ENCODE measurements at places on chromosomes 6 and 20.

DNA sequence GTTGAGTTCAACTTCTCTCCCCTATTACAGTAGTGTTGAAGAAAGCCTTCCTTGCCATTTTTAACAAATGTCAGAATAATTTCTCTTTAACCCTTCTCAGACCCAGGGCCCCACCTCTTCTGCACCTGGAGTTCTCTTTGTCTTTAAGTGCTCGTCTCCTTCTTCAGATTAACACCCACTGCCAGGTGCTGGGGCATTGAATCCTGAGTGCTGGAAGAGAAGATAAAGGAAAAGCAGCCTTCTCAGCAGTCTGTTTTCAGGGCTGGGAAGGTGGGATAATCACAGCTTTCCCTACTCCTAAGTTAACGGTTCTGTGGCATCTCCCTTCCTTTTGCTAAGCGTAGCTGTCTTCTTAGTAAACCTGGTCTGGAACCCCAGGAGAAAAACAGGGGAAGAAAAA, 114.6 kb upstream of the TAB2 start:
- DNase-seq = no peak

GRCh38 chr20:9955646-9956045, 79.1 kb upstream of the ANKEF1 start:
- no peak for DNase-seq

DNA sequence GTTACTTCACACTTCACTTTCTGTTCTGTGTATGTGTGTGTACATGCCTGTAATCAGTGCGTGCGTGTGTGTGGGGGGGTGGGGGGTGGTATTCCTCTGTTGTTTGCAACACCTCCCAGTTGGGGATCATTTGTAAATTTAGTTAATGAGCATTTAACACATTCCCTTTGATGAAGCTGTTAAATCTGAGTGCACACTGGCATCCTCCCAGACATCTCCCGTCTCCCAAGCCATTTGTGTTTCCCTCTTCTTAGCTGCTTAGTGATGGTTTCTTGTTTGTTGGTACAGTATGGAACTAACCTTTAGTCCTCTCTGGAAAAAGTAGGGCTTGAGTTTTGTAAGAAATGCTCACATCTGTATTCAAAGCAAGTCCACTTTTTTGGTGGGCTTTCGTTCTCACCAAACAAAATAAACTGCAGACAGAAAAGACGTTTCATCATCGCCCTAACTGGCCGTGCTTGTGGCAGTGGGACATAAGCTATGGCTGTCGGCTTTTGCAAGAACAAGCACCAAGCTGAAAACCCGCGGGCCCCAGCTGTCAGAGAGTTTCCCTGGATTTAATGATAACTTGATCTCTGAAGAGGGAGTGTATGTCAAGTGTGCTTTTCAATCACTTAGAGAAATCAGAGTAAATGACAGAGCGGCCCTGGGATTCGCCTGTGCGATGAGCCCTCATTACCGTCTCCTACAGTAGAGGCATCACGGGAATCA, 54.9 kb upstream of the SASH1 start:
- DNase-seq = no peak

GRCh38 chr6:41683273-41683522, 44.9 kb downstream of the MDFI start:
- DNase-seq = no peak

DNA sequence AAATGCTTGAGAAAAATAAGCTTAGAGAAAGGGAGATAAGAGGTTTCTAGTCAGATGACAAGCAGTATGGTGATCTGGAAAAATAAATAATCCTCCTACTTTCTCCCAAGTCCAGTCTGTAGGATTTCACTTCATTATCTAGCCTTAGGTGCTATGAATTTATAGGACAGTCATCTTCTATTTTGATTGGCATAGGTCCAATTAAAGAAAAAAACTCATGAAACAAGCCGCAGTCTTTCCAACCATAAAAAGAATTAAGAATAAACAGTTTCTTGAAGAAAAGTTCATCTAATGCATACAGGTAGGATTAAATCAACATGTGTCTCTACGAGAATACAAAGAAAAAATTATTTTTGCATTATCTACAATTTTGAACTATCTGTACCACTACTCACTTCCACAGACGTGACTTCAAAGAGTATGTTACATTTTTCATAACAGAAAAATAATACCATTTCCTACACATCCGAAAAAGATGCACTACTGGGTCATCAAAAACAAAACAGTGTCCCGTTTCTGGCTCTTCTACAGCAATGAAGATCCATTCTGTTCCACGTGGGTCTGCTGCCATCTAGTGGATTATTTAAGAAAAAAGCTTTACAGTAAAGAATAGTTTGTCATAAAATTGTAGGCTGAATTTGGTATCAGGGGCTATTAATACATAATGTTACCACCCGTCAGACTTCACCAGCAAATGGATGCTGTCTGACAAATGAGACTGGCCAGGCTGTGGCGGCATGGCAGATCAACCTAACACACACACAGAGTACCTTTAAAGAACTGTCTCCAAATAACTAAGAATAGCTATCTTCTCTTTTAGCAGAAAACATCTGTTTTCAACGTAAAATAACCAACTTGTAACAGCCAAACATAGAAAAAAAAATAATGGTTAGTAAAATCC, 28.9 kb downstream of the STX7 start:
- DNase-seq = peak; percentile 38

DNA sequence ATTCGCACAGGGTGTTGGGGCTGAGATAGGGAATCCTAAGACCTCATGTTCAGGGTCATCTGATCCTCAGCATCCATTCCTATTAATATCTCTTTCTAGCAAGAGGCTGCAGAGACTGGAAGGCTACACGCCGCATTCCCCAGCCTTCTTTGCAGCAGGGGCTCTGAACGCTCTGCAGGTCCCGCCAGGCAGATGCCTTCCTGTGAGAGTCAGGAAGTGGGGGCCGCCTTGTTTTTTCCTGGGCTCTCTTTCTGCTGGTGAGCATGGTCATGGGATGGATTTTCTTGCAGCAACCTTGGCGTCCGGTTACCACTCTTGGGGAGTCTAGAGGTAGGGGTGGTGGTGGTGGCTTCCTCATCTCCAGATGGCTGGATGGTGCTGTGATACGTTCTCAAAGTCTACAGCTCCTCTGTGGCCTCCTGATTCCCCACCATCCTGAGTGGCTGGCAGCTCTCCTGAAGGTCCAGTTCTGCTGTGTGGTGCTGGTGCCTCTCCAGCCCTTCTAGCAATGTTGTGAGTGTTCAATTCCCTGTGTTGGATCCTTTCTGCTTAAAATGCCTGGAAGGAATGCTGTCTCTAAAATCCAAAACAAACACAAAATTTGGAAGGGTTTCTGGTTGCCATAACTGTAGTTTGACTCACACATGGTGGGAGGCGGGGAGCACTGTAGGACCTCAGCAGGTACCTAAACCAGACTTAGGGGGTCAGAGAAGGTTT, 111.9 kb downstream of the CEBPB start:
- no peak for DNase-seq

DNA sequence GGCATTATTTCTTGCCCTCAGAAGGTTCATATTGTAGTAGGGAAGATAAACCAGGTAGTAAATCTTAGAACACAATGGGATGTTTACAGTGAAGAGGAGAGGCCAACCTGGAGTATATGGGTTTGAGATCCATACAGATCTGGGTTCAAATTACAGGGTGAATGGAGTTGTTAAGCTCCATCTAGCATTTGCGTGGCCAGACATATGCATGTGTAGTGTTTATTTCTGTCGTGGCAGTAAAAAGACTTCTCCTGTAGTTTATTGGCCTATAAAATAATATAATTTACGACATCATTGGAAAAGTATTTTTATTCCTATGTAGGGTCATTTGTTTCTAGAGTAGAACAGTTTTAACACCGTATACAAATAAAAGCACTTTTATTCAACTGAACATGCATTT, 25.2 kb upstream of the TULP4 start:
- no peak for DNase-seq

- DNase-seq = no peak
Measured at GRCh38 chr6:169216830-169217229, 36.8 kb downstream of the THBS2 start.

DNA sequence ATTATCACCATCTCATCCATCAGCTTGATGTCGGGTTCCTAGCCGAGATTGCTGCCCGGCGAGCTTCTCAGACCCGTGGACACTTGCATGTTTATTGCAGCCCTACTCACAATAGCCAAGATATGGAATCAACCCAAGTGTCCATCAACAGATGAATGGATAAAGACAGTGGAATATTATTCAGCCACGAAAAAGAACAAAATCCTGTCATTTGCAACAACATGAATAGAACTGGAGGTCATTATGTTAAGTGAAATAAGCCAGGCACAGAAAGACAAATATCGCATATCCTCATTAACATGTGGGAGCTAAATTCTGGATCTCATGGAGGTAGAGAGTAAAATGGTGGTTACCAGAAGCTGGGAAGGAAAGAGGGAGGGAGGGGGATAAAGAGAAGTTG, 49.1 kb upstream of the SLC2A12 start:
- DNase-seq = no peak

DNA sequence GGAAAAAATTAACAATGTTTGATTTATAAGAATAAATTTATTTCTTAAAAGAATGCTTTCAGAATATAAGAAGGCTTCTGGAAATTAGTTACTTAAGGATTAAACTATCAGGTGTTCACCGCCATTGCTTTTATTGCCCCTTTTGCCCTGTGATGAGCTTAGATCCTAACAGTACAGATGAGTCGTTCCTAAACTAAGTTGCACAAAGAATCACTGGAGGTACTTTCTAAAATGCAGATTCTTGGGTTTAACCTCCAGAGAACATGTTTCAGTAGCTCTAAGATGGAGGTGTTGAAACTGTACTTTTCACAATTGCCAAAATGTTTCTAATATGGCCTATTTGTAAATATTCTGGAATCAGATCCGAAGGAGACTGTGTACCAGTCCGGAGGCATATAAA, 211.9 kb downstream of the GMDS start:
- DNase-seq = no peak

DNA sequence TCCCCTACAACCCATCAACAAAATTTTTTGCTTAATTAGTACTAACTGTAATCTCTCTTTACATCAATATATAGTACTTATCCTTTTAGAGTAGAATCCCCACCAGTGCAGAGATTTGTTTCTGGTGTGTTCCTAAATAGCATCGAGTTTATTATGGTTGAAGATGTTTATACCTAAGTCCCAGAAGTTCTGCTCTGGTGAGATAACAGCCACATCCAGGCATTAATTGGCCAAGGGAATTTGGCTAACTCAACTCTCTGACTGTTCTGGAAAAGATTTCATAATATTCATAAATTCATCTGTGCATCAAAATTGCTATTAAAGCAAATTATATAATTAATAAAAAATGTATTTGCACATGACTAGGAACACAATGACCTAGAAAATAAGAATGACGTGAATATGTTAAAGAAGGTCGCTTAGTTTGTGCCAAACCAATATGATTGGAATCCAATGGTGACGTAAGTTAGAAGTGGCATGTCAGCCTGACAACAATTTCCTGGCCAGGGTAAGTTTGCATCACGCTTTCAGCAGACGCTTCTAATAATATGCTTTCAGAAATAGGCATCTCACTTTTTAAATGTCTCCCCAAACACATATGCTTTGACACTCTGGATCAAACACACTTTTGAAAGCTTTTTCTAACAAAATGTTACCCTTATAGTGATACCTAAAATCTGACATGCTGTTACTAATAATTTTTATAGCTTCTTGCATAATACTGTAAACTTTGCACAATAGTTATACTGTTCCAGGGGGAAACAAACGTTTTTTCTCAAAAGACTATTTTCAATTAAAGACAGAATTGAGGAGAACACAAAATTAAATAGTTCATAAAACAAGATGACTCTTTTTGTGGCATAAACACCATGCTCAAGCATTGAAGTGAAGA, 236.7 kb downstream of the TENT5A start:
- no peak for DNase-seq

DNA sequence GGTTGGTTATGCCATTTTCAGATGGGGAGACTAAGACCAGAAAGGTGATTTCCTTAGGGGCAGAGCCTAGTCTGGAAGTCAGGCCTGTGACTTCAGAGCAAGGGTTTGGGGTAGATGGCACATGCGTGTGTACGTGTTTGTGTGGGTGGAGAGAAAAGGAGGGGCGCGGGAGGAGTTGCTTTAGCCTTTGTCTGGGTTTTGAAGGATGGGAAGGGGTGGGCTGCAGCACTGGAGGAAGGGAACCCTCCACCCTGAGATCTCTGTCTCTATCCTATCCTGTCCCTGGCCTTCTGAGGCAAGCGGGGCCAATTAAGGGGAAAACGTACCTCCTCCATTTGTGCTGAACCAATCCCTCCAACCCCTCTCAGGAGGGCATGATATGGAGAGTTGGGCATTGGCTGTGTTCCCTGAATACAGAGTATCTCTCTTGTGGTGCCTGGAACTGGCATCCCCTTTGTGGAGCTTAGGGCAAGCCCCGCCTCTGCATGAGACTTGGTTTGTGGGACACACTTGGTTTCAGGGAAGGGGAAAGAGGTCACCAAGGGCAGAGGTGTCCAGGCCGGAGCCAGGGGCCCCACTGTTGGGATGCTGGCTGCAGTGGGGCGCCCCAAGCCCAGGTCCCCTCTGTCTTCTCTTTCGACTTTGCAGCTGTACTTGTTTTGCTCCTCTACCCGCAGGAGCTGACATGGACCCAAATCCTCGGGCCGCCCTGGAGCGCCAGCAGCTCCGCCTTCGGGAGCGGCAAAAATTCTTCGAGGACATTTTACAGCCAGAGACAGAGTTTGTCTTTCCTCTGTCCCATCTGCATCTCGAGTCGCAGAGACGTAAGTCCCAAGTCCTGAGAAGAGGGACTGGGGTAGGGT, at the start of gene DBNDD2:
DBNDD2 (plus strand) TSS at position 507 of the 863 bp plus-strand sequence; CDS start at position 686, 179 bp downstream.
- no peak for DNase-seq

- no peak for DNase-seq
Measured at GRCh38 chr6:161961046-161961445, 687.2 kb upstream of the AGPAT4 start.

DNA sequence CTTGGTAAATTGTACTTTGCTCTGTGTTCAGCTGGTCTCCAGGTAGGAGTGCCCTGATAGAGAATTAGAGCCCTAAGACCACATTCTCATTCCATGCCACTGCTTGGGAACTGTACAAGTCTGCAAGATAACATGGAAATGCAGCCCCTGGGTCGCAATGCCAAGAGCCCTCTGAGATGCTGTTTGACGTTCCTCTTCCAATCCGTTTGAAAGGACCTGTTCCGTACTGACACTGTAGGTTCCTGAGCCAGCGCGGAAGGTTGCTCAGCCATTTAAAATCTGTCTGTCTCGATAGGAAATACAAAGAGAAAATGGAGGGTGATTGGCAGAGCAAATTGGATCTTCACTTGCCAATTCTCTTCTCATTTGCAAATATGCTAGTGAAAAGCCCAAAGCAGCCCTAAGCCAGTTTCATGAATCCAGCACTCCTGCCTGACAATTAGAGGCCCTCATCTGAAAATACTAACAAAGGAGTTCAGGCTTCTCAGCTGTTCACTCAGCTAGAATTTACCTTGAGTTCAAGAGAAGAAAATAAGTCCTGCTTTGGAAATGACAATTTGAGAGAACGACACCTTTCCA, 100.6 kb upstream of the AFDN start:
- DNase-seq = no peak

GRCh38 chr6:130240232-130240631, 17.5 kb upstream of the SAMD3 start:
- DNase-seq = no peak

Measured in activated gamma-delta T cell treated with Interleukin-2 at 50 U/mL for 16 hours (primary cell).